Heart right ventricle (tissue), 16 donors: ENCODE measurements at places on chromosomes 1 and 21. TPM values are rescaled to one million over a fixed set of nuclear protein-coding genes. Genes with fewer than 3 reads are reported as not detected.

The LMX1A gene
- total RNA-seq: not detected

The GON4L gene
- 21.6 TPM for total RNA-seq

DNA sequence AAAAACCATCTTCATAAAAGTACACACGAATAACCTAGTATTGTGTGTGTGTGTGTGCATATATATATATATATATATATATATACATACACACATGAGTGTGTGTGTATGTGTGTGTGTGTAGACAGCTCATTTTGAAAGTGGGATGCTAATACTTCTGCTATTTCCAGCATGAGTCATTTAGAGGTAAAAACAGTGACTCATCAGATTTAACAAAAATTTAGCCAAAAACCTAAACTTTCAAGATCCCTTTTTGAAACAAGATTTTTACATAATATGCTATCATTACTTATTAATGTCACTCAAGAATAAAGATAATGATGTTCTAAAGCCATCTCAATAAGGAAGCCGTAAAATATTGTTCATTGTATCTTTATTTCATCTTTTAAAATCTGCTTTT is 35.6 kb upstream of the ADGRL4 start:
- no peaks in the 10 kb centered on the region for H3K27me3 ChIP-seq
- H3K4me3 ChIP-seq: no peak overlapping the region
- no peak for DNase-seq
- H3K27ac ChIP-seq: no peak overlapping the region
- H3K4me1 ChIP-seq: no peaks in the 10 kb centered on the region

DNA sequence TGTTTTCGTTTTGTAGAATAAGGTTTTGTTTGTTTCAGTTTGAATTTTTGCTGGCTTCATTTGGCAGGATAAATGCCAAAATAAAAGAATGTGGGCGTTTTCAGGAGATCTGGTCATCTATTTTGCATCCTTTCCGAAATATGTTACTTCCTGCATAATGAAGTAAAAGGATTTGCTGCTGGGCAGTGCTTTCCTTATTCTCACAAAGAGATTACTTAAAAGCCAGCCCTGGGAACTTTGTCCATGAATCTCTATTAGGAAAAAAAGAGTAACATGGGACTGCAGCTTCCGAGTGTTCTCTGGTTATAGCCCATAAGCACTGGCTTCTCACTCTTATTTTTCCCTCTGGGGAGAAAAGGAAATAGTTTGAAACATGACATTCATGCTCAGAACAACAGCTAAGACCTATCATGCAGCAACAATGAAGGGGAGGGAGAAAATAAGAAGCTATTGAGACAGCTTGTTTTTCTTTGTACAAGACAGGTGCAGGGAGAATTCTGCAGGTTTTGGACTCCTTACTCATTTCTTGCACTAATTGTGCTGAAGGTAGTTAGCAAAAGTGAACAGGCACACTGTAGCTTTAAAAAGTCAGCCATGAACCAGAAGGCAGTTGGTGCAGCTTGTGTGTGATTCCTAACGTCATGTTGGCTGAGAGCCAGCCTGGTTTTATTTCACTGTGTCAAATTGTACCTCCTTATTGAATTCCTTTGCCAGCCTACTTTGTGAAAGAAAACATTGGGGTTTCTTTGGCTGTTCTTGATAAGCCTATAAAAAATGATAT is at the start of gene SAMD13:
SAMD13 (plus strand) TSS at position 705 of the 781 bp plus-strand sequence. CDS start 1,527 bp downstream, outside the sequence.
- H3K4me3 ChIP-seq: peak within 1 kb of the TSS; percentile 35
- no peaks in the 10 kb centered on the region for H3K36me3 ChIP-seq
- peaks cover 4% of the 10 kb centered on the region for H3K4me1 ChIP-seq
- no peaks in the 10 kb centered on the region for H3K27me3 ChIP-seq
- peak; percentile 84 for DNase-seq

DNA sequence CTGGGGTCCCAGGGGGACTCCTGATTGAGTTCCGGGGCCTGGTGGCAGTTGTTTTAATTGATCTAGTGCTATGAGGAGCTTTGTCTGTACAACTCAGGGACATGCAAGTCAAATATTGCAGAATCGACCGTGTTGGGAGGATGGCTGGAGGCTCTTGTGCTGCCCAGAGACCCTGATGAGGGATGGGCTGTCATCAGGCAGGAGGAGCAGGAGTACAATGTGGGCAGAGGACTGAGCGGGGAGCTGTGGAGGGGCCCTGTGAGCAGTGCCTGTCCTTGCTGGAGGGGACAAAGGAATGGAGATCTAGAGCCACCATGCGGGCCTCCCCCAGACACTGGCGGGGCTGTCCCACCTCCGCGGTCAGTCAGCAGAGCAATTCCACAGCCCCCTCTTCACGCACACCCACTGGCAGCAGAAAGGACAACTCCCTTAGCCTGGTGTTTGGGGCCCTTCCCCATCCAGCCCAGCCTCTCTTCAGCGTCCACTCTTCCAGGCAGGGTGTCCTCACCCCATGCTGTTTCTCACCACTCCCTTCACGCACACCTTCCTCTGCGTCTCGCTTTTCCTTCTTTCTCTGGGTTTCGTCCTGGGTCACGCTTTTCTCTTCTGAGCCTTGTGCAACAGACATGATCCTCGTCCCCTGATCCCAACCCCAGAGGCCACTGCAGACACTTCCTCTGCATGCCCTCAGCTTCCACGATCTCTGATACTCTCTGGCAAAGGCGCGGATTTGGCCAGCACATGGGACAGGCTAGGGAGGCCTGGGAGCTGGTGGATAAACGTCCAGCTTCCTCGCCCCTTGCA is 122.6 kb downstream of the GRIK3 start:
- peaks cover 30% of the 10 kb centered on the region for H3K27me3 ChIP-seq
- no peaks in the 10 kb centered on the region for H3K4me1 ChIP-seq
- H3K4me3 ChIP-seq: no peak overlapping the region
- no peaks in the 10 kb centered on the region for H3K36me3 ChIP-seq

GRCh38 chr1:69914976-69915765 is 290.2 kb downstream of the LRRC40 start:
- no peak overlapping the region for H3K27ac ChIP-seq
- no peak for DNase-seq
- no peaks in the 10 kb centered on the region for H3K4me1 ChIP-seq
- no peak overlapping the region for H3K4me3 ChIP-seq
- H3K27me3 ChIP-seq: no peaks in the 10 kb centered on the region
- no peaks in the 10 kb centered on the region for H3K36me3 ChIP-seq

GRCh38 chr1:91099746-91100621 is 78.1 kb upstream of the ZNF644 start:
- no peaks in the 10 kb centered on the region for H3K27me3 ChIP-seq
- no peak overlapping the region for H3K4me3 ChIP-seq
- no peak for DNase-seq
- no peaks in the 10 kb centered on the region for H3K4me1 ChIP-seq
- no peaks in the 10 kb centered on the region for H3K36me3 ChIP-seq

DNA sequence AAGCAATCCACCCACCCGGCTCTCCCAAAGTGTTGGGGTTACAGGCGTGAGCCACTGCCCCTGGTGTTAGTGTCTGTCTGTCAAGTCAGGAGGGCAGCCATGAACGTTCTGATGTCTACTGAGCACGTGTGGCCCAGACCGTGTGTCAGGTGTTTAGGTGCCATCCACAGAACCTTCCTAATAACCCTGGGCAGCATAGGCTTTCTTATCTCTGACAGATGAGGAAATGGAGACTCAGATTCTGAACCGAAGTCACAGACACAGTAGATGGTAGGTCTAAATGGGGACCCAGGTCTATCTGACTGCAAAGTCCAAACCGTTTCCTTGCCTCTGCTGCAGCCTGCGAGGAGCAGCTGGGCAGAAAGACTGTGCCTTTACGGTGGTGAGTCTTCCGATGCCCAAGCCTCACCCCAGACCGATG is 622 bp upstream of the IL6R start:
- no peaks in the 10 kb centered on the region for H3K27me3 ChIP-seq
- H3K4me1 ChIP-seq: peaks cover 46% of the 10 kb centered on the region
- peak overlapping the region; percentile 94 for H3K27ac ChIP-seq
- peak overlapping the region; percentile 67 for H3K4me3 ChIP-seq
- DNase-seq: no peak

DNA sequence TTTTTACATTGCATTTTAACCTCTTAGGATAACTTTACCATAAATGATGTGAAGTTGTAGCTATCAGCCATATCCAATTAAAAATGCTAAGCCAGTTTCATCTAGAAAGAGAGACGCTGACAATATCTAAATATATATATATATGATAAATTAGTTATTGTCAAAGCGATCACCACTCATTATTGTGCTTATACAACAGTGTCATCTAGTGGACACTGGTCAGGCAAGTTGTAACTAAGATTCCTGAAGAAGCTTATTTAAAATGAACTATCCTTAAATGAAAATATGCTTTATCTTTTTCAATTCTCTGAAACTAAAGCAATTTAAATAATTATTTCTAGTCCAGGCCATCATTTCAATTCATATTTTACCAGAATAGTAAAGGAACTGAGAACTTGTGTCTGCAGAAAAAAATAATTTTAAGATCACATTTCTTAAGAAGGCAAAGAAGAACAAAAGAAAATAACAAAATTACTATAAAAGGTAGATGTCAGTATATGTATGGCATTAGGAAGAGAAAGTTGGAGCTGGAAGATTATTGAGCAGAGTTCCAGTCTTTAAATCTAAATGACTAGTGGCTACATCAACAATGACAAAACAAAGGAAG is 193.3 kb upstream of the SNX7 start:
- no peaks in the 10 kb centered on the region for H3K4me1 ChIP-seq
- DNase-seq: no peak
- H3K27ac ChIP-seq: no peak overlapping the region
- H3K27me3 ChIP-seq: no peaks in the 10 kb centered on the region

DNA sequence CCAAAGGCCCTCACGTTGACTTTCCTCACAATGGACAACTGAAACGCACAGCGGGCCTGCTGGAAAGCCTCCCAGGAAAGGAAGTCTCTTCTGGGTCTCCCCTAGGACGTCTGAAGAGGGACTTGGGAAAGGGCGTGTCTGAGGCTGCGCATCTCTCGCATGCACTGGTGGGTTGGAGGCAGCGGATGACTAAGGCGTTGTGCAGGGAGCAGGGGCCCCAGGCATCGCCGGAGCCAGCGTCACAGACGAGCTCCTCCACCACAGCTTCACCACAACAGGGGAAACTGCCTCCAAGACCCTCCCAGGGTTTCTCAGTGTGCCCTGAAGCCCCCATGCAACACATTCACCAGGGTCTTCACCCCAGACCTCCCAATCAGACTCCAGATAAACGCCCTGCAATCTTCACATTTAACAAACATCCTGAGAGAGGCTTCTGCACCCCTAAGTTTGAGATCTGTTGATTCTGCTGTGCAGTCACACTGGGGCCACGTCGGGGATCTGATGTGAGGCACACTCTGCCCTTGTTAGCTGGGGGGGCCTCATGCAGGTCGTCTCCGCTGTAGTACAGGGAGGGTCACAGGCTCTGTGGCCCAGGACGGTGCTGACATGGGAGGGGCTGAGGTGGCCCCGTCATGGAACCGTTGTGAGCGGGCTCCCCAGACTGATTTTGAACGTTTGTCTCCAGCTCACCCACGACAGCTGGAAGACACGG is 7.0 kb upstream of the TFF1 start:
- H3K4me3 ChIP-seq: no peak overlapping the region
- no peaks in the 10 kb centered on the region for H3K4me1 ChIP-seq
- H3K36me3 ChIP-seq: no peaks in the 10 kb centered on the region
- peaks cover 47% of the 10 kb centered on the region for H3K27me3 ChIP-seq
